ENCODE measurements at places on chromosomes 2 and 18.

GRCh38 chr2:199449455-199449854, 8.3 kb downstream of the SATB2 start:
- no peak for DNase-seq

- DNase-seq = no peak
Observed at GRCh38 chr2:154381931-154382794, 316.3 kb upstream of the KCNJ3 start.

DNA sequence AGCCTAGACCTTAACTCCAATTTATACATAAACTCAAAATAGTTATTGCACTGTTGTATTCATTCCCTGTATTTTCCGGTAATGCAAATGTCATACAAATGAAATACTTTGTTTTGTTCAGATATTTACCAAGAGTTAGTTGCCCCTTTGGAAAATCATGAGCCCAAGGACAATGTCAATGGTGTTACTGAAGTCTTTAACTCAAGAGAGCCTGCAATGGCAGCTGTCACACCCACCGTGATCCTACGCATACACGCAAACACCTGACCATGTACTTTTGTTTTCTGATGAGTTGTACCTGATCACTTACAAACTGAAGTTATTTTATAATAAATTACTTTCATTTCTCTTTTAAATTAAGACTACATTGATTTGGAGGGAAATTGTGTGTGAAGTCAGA, 11.7 kb upstream of the WIPF1 start:
- DNase-seq = no peak

GRCh38 chr2:174826051-174826450, 61.8 kb upstream of the CHRNA1 start:
- no peak for DNase-seq

DNA sequence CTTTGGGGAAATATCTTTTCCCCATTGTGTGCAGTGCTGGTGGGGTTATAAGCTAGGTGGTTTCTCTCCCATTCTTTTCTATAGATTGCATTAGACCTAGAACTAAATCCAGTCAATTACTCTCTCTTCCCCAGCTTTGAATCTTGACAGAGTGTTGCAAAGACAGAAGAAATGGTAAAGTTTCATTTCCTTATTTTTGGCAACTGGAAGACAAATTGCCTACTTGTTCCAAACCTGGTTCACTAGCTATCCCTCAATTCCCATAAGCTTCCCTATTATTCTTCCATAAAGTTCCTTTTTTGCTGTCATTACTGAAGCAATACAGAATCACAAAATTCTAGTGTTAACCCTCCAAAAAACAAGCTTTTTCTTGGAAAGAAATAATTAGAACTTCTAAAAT, 94.0 kb upstream of the ITGA4 start:
- no peak for DNase-seq

DNA sequence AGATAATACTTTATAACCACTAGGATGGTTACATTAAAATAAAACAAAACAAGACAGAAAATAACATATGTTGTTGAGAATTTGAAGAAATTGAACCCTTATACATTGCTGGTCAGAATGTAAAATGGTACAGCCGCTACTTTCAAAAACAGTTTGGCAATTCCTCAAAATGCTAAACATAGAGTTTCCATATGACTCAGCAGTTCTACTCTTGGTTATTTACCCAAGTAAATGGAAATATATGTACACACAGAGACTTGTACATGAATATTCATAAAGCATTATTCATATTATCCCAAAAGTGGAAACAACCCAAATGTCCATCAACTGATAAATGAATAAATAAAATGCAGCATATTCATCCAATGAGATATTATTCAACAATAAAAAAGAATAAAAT, 92.5 kb upstream of the LRATD1 start:
- DNase-seq = no peak

DNA sequence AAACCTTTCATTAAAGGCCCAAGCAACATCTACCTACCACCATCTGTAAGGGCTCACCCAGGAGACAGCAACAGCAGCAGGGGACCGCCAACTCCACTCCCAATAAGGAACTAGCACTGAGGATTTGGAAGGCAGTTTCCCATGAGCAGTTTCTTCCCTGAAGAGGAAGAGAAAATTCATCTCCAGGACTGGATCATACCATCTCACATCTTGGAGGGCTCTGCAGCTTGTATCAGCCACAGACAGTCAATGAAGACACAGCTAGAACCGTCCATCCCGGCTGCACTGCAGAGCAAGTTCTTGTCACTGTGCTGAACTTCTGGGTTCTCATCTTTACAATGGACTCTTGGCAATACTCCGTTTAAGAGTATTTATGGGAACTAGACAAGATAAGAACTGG, 2.8 kb upstream of the GYPC start:
- no peak for DNase-seq

DNA sequence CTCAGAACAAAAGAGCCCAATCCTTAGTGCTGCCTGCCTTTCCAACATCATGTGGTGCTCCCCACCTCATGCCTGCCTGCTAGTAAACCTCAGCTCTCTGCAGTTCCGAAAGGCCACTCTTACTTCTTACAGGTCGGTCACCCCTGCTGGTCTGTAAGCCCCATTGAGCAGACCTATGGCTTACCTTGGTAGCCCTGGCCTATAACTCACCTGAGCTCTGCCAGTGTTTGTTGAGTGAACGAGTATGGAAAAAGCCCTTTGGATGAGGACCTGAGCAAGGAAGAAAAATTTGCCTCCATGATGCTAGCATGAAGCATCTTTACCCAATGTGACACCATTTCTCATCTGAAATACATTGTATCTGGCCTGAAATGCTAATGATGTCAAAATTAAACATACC, 83.3 kb downstream of the LIPG start:
- no peak for DNase-seq

DNA sequence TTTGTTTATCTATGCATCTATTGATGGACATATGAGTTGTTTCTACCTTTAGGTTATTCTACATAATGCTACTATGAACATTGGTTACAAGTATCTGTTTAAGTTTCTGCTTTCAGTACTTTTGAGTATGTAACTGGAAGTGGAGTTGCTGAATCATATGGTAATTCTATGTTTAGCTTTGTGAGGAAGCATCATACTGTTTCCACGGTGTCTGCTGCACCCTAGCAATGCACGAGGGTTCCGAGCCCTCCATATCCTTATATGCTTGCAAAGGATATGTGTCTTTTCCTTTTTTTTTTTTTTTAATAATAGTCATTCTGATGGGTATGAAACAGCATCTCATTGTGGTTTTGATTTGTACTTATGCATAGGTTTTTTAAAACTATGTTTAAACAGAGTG, 83.7 kb downstream of the FMNL2 start:
- no peak for DNase-seq

- no peak for DNase-seq
Observed at GRCh38 chr2:127508023-127508630, 18.2 kb downstream of the IWS1 start.

GRCh38 chr2:151060287-151060686, 201.4 kb downstream of the RBM43 start:
- no peak for DNase-seq

DNA sequence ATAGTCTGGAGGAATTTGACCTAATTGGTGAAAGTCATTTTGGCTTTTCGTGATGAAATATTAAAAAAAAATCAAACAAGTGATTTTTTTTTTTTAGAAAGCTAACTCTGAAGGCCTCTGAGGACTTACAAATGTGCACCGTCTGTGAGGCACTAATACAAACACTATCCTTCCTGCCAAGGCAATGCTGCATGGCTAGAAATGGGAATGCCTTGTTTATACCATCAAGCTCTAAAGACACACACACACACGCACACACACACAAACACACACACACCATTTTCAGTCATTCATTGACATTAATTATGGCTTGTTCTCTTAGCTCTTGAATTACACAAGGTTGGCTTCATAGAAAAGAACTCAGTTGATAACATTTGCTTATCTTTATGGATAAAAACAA, 1242.0 kb upstream of the ACVR2A start:
- no peak for DNase-seq

GRCh38 chr2:173631127-173631460, 276.4 kb downstream of the CDCA7 start:
- DNase-seq = no peak

DNA sequence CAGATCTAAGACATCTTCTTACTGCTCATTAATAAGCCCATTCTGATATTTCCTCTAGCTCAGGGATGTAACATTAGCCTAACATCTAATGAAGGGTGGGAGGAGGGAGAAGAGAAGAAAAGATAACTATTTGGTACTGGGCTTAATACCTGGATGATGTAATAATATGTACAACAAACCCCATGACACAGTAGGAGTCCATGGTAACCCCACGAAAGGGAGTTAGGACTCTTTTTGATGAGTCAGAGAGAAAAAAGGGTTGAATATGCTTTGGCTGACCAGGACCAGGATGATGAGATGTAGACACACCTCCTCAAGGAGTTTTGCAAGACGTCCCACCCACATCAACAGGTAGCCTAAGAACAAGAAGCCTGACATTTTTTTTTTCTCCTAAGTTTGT, 34.4 kb upstream of the DLX2 start:
- no peak for DNase-seq

DNA sequence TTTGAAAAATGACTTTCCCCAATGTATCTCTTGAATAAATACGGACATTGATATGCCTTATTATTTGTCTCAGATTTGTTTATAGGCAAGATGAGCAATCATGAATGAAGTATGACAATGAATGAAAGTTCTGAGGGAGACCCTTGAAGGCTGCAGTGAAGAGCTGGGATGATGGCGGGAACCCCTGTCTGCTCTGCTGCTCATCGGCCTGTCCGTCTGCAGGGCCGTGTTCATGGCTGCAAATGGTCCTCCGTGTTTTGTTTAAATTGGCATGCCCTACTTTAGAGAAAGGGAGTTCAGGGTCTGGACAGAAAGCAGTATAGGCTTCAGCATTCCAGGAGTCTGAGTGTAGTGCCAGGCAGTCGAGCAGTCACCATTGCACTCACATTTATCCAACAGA, 1.2 kb upstream of the HS1BP3 start:
- DNase-seq = no peak

GRCh38 chr18:6842081-6842480, 112.6 kb downstream of the ARHGAP28 start:
- no peak for DNase-seq

DNA sequence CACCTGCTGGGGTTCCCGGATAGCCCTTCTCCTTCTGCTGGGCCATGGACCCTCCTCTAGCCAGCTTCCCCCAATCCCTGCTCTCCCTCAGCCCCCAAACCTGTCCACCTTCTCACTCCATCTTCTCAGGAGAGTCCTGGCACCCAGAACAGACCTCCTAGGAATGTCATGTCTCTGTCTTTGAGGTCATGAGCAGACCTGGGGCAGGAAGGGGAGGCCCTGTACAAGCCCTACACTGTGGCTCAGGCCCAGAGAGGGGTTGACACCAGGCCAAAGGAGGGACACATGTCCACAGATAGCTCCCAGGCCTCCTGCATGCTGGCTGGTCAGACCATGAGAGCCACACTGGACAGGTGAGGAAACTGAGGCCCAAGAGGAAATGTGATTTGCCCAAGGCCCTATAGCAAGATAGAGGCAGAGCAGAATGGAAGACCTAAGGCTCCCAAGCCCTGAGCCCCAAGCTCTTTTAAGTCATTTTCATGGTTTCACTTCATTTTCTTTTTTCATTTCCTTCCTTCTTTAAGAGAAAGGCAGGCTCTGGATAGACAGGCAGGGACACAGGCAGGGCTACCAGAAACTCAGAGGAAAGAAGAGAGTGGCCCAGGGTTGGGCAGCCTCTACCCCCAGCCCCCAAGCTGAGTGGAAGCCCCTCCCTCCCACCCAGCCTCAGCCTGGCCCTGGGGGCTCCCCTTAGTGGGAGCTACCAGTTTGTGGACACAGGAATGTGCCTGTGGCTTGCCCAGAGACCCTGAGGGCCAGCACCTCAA, 159.7 kb downstream of the SMAD7 start:
- DNase-seq = no peak

- DNase-seq = no peak
Observed at GRCh38 chr2:41498781-41499180, 549.0 kb upstream of the PKDCC start.

- no peak for DNase-seq
Observed at GRCh38 chr2:71801556-71801955, 346.1 kb downstream of the CYP26B1 start.

DNA sequence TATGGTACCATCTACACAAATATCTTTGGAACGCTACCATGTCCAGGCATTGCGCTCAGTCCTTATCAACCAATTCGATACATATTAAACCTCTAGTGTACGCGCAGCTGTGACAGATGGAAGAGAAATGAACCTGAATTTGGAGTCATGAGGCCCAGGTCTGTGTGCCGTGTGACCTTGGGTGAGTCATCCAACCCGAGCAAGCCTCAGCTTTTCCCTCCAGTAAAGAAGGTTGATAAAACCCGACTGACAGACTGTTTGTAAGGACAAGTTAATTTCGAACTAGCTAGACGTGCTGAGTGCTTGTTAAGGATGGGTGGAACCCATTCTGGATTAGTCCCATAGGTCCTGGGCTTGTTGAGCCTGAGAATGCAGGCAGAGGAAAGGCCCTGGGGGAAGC, 28.2 kb downstream of the GREB1 start:
- DNase-seq = no peak

- no peak for DNase-seq
Observed at GRCh38 chr18:3511980-3512379, 62.0 kb downstream of the TGIF1 start.

DNA sequence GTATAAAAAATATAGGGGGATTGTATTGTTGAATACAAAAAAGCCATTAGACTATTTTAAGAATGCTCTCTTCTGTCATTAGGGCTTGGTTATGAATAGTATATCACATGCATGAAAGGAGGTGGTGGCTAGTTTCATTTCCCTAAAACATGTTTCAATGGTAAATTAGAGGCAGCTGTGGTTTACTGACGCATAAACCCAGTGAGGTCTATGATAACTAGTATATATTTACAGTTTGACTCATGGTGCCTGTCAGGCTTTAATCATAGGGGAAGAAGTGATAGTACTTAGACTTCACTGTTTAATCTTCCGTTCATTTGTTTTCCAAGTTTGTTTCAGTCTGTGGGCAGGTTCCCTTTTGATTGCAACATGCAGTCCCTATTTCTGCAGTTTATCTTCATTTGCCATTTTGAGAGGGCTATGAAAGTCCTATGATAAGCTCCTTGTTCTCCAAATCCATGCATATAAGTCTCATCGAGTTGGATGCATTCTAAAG, 55.1 kb upstream of the MAP4K3 start:
- no peak for DNase-seq

- no peak for DNase-seq
Observed at GRCh38 chr2:226564667-226565066, 235.0 kb downstream of the IRS1 start.

DNA sequence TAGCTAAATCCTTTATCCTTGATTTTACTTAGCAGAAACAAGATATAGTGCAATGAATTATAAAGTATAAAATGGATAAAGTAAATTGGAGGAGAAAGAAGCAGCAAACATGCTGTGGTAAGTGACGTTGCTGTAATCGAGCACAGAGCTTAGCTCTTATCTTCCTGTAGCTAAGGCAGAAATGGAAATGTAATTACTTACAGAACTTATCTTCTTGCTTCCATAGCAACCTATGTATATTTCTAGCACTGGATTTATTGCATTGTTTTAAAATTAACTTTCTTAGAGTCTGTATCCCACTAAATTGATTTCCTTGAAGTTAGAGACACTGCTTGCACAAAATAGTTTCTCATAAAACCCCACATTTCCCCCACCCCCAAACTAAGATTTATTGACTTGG, 130.6 kb upstream of the MC4R start:
- DNase-seq = no peak

- no peak for DNase-seq
Observed at GRCh38 chr18:58762781-58763171, 91.5 kb downstream of the MALT1 start.

Measured in NCI-H1105 (cell line).